ENCODE measurements at places on chromosomes 1 and 21.

DNA sequence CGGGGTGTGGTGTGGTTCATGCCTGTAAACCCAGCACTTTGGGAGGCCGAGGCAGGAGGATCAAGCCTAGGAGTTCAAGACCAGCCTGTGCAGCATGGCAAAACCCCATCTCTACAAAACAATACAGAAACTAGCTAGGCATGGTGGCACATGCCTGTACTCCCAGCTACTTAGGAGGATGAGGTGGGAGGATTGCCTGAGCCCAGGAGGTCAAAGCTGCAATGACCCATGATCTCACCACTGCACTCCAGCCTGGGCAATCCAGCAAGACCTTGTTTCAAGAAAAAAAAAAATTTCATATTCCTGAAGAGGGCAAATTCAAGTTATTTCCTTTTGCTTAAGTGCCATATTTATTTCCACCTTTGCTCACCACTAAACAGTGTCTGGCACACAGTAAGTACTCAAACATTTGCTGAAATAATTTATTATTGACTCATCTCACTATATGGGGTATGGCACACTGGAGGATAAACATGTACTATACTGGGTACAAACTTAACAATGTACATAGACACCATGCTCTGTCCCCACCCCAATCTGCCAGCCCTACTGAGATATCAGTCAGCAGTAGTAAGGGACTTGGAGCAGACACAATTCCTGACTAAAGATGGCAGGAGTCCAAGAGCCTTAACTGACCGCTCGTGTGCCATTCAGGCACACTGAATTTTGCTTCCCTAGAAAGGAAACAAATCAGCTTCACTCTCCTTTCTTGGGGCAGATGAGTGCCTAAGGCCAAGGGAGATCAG is 15.5 kb downstream of the MEAF6 start:
- DNase-seq = peak; percentile 18

DNA sequence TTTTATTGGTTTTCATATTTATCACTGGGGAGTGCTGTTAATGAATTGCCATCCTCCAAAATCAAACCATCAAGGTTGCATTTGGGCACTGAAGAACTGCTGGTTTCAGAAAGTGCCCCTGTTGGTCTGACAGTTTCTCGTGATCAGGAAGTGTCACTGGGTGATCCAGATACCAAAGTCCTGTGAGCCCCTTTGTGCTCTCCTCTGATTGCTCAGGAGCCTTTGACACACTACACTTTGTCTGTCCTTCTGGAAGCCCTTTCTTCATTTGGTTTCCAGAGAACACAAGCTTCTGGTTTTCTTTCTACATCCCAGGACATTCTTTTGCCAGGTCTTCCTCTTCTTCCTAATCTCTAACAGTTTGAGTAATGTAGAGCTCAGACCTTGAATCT is 165.8 kb upstream of the PROX1 start:
- no peak for DNase-seq

DNA sequence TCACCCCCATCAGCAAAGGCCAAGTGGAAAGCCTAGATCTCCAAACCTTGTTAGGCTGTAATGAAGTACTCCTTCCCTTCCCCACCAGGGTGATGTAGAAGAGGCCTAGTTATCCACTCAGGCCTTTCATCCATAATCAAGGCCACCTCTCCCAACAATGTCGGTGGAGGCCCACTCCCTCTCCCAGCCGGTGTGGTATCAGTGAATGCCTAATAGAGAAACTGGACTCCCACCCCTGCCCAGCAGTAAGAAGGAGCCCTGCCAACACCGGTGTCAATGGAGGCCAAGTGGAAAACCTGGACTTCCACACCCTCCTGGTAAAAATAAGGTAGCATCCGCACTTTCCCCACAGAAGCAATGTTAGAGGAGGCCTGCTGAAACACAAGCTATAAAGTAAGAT is 23.9 kb downstream of the NDUFS5 start:
- no peak for DNase-seq

DNA sequence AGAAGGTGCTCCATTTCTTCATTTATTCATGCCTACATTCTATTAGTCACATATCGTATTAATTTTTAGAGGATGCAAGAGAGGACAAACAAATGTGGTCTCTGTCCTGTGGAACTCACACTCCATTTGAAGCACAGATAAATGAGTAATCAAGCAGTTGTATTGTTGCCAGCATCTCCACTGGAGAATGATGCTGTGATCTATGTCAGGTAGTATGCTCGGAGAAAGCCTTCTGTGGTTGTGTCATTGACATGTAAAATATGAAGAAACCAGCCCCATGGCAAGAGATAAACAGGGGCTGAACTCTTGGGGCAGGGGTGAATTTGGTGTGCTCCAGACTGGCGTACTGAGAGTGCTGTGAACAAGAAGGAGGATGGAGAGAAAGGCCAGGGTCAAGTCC is 101.2 kb downstream of the FASLG start:
- no peak for DNase-seq

- no peak for DNase-seq
Measured at GRCh38 chr1:21302747-21303715, 12.8 kb upstream of the ECE1 start.

DNA sequence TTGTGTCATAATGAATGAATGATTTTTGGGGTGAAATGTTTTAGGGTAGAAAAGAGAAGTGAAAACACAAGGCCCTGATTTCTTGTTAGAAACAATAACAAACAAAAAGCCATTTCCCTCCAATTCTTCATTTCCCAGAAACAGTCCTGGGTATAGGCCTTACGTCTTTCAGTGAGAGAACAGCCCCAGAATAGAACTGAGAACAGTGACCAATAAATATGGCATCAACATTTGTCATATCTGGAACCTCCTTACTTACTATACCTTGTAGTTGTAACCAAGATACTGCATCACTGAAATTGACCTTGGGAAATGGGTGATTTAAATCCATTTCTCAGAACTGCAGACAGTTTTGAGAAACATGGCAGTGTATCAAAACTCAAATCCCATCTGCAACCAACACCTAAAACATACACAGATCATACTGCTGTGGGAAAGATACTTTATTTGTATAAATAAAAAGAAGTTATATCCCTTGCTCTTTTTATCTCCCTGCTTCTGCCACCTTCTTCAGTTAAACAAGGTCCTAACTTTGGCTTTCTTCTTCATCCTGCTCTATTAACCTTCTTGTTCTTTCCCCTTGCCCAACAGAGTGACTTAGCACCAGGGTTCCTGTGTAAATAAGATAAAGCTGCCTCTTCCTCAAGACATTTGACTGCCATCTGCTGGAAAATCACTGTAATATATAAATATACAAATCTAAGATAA is 19.5 kb downstream of the XKR8 start:
- DNase-seq = peak; percentile 61
